Kidney (tissue), 22 donors: ENCODE measurements at places on chromosomes 2 and 18.

- DNase-seq: no peak
Observed at GRCh38 chr2:65027616-65028244, 28.5 kb upstream of the CEP68 start.

- no peak for DNase-seq
Observed at GRCh38 chr2:160010361-160011145, 51.9 kb downstream of the PLA2R1 start.

GRCh38 chr2:174553811-174554493, 43.7 kb downstream of the WIPF1 start:
- DNase-seq: no peak

DNA sequence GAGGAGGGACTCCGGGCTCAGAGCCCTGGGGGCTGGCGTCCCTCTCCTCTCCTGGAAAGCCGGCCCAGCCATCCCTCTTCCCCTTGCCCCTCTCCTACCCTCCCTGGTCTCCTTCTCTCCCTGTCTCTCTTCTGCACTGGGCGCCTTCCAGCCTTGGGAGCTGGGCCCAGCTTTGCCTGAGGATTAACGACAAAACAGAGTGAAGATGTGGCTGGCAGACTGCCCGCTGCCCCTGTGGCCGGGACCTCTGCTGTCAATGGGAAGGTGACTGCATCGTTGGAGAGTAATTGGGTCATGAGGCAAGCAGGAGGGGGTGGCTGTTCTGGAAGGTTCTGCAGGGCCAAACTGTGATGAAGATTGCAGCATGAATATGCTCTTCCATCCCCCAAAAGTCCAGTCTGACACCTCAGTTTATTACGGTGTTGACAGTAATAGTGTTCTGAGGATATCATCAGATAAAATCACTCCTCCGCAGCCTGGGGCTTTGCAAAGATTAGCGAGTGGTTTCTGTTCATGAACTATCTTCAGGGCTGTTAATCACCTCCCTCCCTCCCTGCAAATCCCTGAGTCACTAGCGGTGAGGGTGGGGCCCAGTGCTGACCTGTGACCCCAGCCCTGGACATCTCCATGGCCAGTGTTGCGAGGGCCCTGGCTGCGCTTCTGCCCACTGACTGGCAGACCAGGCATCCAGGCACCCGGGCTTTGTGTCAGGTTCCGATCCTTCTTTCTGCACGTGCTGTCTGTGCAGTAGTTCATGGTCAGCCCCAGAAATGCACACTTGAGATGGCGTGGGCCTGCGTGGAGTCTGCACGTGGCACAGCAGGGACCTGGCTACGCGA, 23.0 kb downstream of the RTP5 start:
- no peak for DNase-seq

DNA sequence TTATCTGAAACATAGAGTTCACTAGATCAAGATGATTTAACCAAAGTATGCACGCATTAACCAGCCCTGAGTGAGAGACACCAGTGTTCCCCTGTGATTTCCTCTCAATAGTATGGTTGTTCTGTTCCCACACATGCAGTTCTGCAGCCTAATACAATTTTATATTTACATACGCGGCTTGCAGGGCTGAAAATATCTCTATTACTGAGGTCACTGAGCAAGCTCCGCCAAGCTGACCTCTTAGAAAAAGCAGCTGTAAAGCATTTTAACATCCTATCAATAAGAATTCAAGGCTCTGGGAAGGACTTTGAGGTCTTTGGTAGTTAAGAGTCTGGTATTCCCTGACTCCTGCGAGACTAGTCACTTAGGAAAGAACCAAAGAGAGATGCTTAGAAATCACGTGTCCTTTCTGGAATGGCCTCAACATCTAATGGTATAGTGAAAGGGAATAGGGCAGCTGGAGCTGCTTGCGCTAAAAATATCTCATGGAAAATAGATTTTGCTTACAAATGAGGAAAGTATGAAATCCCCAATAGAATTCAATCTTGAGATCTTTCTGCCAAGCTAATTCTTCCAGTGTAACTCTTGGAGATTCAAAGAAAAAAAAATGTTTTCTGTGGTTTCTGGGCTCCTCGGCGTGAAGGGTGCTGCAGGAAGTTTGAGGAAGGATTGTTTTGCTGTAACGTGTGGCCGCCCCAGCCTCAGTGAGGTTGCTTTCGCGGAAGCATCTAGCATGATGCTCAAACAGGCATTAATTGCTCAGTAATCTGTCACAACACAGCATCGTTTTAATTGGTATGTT, 59.2 kb downstream of the DOCK10 start:
- DNase-seq: no peak

DNA sequence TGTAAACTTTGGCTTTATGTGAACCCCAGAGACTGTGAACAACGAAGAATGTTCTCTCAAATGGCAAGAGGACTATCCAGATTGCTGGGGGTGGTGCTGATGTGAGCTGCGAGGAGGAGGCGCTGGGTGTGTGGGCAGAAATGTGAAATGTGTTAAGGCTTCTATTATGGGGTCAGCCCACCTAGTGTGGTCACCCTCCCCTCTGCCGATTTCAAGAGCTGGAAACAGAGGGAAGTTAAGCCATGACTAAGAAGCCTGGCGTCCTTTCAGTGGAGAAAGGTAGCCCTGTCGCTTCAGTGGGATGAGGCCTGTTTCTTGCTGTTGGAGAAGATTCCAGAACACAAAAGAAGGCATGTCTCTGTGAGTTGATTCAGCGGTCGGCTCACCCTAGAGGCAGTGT, 89.0 kb upstream of the KCTD1 start:
- no peak for DNase-seq

DNA sequence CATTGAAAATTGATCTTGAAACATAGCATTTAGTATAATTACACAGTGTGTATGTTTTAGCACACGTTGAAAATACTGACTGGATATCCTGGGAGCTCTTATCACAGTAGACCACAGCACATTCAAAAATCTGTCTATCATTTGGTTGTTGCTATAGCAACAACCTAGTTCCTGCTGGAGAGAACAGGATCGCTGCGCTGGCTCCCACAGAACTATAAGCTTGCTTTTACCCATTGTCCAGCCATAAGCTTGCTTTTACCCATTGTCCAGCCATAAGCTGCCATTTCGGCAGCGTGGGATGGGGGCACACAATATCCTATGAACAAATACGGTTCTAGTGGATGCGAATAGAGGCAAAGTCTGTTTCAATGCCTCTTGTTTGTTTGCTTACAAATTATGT, 70.4 kb upstream of the ST6GAL2 start:
- no peak for DNase-seq

DNA sequence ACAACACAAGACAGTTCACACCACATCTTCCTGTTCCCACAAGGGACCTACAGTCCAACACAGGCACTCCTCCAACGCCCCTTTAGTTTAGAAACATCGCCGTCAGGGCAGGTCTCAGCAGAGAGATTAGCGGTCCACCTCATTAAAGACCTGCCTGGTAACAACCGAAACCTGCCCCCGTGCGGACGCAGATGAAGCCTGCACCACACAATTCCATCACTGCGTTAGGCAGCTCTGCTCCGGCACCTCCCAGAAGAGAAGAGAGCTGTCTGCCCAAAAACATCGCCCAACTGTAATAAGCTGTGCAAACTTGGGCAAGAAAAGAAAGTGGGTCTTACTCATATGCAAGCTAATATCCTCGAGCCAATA, 32.7 kb downstream of the ZNF516 start:
- no peak for DNase-seq
